ENCODE measurements at places on chromosomes 12 and 14.
A peak's percentile ranks its signal among the peaks of the same experiment; 100 is the strongest.

- no peak for DNase-seq
Observed at GRCh38 chr14:94751956-94752355, 18.0 kb downstream of the GSC start.

GRCh38 chr12:12859690-12860089 lies 31.7 kb upstream of the GPRC5A start:
- DNase-seq = no peak

- no peak for DNase-seq
Observed at GRCh38 chr14:95146079-95146771, 11.1 kb downstream of the DICER1 start.

- no peak for DNase-seq
Observed at GRCh38 chr12:105492591-105493545, 162.4 kb downstream of the C12orf75 start.

GRCh38 chr12:65630555-65630954 lies 193.7 kb upstream of the HMGA2 start:
- no peak for DNase-seq

DNA sequence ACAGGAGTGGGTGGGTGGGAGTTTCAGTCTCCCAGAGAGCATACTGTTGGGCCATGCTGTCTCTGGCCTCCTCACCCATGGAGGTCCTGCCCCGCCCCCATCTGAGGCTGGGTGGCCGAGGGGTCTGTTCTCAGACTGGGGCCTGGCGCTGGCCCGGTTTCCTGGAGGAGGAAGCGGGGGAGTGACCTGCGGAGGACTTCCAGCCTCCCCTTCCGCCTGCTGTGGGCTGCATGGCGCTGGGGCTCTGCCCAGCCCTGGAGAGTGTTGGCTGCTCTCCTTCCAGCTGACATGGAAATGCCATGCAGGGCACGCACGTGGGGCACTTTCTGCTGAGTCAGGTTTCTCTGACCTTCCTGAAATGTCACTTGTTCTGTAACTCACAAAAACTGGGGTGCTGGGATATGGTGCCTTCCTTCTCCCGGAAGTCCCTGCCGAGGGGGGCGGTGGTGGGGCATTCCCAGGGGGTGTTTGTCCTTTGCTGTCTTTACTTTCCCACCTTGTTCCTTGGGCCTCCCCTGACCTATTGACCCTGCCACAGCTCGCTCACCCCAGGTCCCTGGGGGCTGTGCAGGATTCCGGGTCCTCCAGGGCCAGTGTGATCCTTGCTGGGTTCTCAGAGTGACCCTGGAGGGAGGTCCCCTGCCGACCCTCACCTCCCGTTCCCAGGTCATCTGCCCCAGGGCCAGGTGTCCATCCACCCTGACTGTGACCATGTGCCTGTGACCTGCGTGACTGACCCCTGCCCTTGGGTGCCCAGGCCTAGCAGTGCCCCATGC lies 23.6 kb downstream of the PACS2 start:
- no peak for DNase-seq

DNA sequence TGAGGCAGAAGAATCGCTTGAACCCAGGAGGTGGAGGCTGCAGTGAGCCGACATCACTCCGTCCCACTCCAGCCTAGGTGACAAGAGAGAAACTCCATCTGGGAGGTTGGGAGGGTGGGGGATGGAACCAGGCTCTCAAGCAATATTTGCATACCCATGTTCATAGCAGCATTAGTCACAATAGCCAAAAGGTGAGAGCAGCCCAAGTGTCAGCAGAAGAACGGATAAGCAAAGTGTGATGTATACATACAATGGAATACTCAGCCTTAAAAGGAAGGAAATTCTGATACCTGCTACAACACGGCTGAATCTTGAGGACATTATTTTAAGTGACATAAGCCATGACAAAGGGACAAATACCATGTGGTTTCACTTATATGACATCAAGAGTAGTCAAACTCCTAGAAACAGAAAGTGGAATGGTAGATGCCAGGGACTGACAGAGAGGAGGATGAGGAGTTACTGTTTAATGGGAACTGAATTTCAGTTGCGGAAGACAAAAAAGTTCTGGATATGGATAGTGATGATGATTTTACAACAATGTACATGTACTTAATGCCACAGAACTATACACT lies 11.6 kb downstream of the DAD1 start:
- no peak for DNase-seq

DNA sequence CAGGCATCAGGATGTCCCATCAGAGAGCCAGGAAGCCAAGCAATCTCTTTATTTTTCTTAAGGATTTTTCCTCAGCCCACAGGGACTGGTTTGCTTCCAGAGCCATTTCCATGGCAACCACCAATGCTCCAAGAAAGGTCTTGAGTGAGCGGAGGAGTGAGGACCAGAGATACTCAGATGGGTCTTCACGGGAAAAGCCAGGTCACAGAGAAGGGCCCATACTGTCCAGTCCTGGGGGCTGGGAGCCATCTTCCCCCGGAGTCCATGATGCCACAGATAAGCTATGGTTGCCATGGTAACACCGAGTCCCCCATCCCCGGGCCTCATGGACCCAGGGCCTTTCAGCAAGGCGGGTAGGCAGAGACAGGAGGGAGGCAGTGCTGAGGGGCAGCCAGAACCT lies 28.6 kb downstream of the CMKLR1 start:
- no peak for DNase-seq

GRCh38 chr14:34665785-34666435 lies 36.0 kb upstream of the SNX6 start:
- DNase-seq = no peak

GRCh38 chr12:132238488-132238854 lies 90.9 kb downstream of the GALNT9 start:
- DNase-seq = no peak

- DNase-seq = no peak
Observed at GRCh38 chr14:24426150-24426911, 3.1 kb downstream of the CBLN3 start.

DNA sequence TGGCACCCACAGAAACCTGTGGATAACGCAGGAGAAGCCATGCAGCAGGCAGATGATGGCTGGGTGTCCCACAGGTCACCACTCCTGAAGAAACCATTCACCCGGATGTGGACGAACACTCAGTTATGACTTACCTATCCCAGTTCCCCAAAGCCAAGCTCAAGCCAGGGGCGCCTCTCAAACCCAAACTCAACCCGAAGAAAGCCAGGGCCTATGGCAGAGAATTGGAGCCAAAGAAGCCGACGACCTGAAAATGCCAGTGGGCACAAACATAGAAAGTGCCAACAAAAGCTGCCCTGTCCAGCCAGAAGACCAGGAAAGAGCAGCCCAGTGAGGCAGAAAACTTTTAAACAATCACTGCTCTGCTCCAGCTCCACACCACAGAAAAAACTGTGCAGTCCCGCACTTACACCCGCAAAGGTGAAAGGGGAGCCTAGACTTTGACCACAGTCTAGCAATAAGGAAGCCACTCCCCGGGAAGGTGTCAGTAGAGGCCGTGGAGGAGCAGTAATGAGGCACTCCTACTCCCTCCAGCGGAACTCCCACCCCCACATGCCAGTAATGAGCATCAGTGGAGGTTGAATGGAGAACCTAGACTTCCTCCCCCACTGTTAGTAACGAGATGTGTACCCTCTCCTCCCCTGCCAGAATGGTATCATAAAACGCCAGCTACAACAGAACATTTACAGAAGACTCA lies 6.0 kb upstream of the ACVRL1 start:
- DNase-seq = no peak

DNA sequence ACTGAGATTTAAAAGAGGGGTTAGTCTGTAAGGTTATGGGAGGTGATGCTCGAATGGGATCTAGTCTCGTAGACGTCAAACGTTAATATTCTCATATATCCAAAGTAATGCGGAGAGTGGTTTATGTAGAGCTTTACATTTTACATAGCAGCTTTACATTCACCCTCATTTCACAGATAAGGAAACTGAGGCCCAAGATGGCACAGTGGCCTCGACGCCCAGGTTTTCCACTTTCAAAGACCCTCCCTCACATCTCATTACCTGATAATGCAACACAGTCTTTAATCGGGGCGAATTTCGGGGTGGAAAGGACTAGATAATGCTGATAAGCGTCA lies 450 bp upstream of the TDG start:
- no peak for DNase-seq

DNA sequence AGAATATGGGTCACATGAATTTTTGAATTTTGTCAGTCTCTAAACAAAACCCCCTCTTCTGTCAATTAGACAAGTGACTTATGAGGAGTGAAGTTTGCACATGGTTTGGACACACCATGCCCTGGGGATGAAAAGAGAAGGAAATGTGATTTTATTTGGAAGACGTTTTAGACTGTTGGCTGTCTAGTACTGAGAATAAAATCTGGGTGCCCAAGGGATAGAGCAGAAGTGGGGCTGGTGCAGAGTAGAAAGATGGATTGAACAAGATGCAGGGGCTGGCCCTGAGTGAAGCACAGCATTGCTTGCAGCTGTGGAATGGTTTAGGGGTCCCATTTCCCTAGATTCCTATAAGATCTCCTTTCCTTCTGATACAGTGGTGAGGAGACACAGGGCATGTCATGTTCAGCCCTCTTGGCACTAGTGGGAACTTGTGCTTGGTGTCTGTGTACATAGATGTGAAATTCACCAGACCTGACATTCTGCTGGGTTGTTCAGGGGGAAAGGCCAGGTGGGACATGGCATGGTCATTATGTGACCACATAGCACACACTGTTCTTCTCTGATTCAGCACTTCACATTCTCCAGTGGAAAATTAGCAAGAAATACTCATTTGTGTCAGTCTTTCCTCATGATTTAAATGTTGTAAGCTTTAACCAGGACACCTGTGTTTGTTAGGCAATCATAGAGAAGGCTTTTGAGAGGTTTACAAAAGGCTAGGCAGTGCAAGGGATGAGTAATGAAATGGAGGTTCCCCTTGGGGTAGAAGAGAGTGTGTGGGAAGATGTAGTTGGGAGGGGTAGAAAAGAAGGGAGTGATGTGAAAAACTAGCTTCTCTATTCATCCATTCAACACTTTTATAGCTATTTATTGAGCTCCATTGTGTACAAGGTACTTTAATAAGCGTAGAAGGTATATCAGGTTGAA lies 202.3 kb upstream of the IGF1 start:
- no peak for DNase-seq

GRCh38 chr12:63525831-63526230 lies 142.5 kb downstream of the DPY19L2 start:
- no peak for DNase-seq

DNA sequence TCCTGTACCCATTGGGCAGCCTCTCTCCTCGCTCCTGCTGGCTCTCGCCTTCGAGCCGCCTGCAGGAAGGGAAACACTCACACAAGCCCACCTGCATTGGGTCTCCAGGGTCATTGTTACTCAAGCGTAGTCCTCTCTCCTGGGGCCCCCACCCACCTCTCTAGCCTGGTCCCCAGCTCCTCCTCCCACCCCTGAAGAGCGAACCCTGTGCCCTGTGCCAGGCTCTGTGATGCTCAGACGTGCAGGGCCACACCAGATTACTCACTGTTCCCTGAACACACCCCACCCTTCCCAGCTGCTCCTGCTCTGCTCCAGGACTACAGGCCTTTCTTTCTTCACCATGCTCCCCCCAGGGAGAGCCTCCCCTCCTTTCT lies 88.1 kb downstream of the NINJ2 start:
- DNase-seq = no peak

GRCh38 chr12:122997343-122998250 lies 17.1 kb downstream of the ARL6IP4 start:
- no peak for DNase-seq

- DNase-seq = no peak
Observed at GRCh38 chr12:71057330-71057729, 100.5 kb downstream of the TSPAN8 start.

DNA sequence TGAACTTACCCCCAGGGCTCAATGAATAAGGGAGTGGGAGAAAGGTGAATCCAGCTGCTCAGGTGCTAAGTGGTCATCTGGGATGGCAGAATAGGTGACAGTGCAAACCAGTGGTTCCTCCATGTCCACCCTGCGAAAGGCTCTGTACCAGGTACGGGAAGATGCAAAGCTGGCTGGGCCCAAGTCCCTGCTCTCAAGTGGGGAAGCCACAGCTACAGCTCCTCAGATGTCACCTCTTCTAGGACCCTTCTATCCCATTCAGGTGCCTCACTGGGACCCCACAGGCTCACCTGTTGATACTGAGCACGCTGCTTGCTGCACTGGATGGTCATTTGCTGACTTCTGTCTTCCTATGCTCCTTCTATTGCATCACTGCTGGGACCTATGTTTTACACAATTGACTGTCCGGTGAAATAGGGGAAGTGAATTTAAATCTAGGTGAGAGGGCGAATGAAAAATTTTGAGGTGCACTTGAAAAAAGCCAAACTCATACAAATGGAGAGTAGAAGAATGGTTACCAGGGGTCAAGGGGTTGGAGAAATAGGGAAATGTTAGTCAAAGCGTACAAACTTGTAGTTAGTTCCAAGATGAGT lies 20.3 kb upstream of the PPP4R4 start:
- no peak for DNase-seq

DNA sequence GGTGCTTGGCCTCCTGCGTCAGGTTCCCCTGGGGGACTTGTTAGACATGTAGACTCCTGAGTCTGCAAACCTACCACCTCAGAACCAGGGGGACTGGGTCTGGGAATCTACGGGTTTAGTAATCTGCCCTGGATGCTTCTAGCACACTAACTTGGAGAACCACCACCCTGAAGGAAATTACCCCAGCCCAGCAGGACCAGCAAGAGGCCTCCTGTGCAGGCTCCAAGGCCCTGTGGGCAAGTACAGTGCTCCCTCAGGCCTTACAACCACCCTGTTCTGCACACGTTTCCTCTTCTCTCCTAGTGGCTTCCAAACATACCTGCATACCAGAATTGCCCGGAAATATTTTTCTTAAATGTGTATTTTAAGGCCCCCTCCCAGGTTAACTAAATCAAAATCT lies 423.0 kb downstream of the FUT8 start:
- DNase-seq = no peak

- no peak for DNase-seq
Observed at GRCh38 chr12:53747095-53747494, 4.7 kb downstream of the CISTR start.

DNA sequence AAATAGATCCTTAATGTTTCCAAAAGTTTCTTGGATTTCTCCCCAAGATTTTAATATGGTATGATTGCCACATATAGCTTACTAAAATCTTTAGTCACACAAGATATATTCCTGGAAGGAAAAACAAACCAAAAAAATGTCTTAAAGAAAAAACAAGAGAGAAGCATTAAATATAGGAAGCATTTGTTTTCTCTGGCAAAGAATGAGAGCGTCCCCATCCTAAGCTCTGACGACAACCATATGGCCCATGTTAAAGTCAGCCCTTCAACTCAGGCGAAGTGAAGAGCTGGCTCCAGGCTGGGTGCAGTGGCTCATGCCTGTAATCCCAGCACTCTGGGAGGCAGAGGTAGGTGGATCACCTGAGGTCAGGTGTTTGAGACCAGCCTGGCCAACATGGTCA lies 35.6 kb downstream of the GCH1 start:
- DNase-seq = peak; percentile 50

DNA sequence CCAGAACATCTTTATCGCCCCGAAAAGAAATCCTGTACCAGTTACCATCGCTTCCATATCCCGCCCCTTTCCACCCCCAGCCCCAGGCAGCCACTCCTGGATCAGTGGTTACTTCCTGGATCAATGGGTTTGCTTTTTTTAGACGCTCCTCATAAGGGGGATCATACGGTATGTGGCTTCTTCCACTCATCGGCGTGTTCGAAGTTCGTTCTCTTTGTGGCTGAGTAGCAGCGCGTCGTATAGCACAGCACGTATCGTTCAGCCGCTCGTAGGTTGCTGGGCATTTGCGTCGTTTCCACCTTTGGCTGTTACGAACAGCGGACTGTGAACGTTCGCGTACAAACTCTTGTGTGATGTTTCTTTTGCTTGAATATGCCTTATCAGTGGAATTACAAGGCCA lies 1.8 kb downstream of the NOC4L start:
- DNase-seq = no peak

- DNase-seq = peak; percentile 2
Observed at GRCh38 chr14:104361921-104362681, 217.5 kb upstream of the C14orf180 start.

- no peak for DNase-seq
Observed at GRCh38 chr12:108940138-108940537, 60.2 kb downstream of the DAO start.

Data from WERI-Rb-1 (cell line).